ENCODE measurements at places on chromosomes 3 and 15.

DNA sequence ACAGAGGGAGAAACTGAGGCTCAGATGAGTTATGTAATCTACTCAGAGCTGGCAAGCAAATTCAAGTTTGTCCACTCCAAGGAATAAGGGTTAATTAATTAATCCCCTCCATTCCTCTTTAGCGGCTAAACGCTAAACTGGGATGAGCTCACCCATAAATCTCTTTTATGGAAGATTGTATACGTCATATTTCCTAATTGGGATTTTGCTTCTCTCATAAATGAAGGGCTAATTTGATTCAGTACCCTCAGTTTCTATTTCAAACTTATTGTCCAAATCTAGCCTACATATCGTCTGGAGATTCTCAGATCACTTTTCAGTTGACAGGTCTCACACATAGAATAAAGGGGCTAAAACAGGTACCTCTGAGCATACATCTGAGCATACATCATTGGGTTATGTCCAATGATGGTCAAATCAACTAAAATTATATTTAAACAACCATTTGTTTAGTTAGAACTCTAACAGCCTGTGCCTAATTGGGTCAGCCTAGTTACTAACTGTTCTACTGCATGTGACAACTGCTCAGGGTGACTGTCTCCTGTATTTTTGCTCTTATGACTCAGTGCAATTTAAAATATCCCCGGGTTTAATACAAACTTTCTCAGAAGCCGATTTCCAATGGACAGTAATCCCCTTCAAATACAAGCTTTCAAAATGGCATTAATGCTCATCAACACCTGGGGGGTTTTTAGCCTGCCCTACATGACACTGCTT lies 57.6 kb upstream of the PLXND1 start:
- no peak for DNase-seq

DNA sequence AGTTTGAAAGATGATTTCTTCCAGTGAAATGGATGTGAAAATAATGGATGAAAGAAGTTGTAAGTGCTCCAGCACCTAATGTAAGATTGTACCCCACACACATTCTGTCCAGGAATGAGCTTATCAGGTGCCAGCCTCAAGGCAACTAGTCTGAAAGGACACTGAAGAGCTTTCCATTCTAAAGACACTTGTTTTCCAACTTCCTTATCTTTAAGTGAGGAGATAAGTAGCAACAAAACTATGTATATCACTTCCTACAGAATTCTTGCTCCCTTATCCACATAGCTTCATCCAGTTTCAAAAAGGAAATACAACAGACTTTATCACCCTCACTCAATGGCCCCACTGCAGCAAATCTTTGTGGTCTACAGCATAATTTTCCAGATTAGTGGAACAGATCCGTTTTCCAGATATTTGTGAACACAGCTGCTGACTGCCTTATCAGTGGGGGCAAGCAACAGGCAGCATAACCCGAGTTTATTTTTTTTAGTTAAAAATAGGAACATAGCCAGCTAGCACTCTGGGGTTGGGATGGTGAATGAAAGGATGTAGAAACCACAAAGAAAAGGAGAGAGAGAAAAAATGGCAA lies 60.6 kb downstream of the CD200R1L start:
- DNase-seq, result peak; percentile 53

DNA sequence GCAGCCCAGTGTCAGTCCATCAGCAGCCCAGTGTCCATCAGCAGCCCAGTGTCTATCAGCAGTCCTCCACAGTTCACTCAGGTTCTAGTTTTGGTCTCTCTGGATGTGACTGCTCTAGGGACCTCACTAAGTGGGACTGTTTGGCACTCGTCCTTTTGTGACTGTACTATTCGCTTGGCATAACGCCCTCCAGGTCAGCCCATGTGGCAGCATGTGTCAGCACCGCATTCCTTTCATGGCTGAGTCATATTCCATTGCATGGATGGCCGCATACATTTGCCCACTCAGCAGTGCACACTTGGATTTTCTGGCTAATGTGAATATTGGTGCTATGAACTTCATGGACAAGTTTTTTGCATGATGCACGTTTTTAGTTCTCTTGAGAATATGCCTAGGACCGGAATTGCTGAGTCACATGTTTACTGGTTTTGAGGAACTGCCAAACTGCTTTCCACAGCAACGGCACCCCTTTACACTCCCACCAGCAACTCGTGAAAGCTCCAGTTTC lies 16.4 kb downstream of the CHST13 start:
- DNase-seq, result peak; percentile 90

GRCh38 chr3:156176048-156176447 lies 55.7 kb downstream of the KCNAB1 start:
- DNase-seq, result no peak

DNA sequence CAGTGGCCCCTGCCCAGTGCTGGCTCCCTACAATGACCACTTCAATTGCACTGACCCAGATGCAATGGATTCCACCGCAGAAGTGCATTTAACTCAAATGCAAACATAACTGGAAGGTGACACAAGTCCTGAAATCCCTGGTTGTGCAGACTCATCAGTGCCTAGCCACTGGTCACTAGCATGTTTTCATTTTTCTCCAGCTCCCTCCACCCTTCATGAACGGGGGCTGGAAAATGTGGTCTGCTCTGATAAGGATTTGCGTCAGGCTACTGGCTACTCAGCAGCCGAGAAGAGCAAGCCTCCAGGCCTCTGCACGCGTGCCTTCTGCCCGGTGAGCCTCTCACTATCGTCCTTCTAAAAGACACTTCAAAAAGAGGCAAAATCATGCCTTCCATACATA lies 27.4 kb upstream of the FURIN start:
- peak; percentile 34 for DNase-seq

DNA sequence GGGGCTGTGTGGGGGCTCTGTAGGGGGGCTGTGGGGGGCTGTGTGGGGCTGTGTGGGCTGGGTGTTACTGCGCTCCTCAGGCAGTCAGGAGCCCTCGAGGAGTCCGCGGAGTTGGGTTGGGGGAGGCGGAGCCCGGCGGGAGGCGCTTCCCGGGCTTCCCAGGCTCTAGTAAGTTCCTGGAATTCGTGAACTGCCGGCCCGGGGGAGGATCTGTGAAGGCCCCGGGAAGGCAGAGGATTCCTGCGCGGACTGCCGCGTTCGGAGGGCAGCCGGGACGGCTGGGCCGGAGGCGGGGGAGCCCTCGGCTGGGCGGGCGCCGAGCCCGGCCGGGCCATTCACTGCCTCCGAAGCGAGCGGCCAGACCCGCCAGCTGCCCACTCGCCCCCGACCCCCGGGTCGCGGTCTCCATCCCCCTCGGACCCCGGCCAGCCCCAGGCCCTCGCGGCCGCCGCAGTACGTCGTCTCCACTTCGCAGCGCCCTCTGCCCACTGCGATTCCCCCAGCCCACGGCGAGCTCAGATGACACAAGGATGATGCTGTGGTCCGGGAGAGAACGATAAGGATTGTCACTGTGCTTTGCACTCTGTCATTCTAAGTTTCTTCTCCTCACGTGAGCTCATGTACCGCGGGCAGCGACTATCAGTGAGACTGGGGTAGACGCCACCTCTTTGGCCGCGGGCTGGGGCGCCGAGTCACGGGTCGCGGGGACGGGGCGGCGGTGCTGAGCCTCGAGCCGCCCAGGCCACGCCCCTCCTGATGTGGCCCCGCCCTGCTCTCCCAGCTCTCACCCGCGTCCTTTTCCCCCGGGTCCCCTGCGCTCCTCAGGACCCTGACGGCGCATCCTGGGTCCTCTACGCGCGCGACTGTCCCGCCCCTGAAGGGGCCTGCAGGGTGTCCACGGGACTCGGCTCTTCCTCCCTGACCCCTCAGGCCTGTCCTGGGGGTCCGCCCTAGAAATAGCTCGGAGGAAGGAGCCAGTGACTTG lies 65.3 kb downstream of the KLF13 start:
- DNase-seq, result peak; percentile 75

- DNase-seq, result peak; percentile 49
These were observed 2.9 kb downstream of the SEMA3F start for GRCh38 chr3:50157827-50158529.

GRCh38 chr3:97940034-97940433 lies 32.2 kb downstream of the RIOX2 start:
- no peak for DNase-seq

DNA sequence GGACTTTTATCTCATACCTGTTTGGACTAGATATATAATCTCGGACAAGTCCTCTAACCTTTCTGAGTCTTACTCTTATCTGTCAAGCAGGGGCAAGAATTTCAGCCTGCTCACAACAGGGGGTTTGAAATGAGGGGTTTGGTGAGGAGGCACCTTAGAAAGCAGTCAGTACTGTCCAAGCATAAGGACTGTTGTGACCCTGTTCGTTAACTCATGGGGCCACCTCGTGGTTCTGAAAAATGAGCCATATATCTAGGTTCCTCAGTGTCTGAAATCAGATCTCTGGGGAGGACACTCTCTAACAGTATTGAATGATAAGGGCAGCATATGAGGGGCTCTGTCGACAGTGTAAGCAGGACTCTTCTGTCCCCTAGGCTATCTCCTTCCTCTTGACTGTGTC lies 7.2 kb upstream of the TIMP4 start:
- no peak for DNase-seq

DNA sequence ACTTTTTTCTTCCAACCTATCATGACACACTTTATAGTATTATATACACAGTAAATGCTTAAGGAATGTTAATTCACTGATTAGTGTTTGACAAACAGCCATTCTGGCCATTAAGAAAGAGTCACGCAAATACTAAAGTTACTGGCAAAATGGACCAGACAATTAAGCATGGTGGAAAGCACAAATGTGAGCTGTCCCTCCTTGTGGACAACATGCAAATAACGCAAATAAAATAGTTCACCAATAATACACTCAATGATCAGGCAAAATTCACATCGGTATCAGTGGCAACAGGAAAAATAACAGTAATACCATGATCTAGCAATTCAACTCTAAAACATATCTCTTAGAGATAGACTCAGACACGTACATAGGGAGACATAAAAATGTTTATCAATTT lies 71.7 kb downstream of the NEDD4 start:
- no peak for DNase-seq

DNA sequence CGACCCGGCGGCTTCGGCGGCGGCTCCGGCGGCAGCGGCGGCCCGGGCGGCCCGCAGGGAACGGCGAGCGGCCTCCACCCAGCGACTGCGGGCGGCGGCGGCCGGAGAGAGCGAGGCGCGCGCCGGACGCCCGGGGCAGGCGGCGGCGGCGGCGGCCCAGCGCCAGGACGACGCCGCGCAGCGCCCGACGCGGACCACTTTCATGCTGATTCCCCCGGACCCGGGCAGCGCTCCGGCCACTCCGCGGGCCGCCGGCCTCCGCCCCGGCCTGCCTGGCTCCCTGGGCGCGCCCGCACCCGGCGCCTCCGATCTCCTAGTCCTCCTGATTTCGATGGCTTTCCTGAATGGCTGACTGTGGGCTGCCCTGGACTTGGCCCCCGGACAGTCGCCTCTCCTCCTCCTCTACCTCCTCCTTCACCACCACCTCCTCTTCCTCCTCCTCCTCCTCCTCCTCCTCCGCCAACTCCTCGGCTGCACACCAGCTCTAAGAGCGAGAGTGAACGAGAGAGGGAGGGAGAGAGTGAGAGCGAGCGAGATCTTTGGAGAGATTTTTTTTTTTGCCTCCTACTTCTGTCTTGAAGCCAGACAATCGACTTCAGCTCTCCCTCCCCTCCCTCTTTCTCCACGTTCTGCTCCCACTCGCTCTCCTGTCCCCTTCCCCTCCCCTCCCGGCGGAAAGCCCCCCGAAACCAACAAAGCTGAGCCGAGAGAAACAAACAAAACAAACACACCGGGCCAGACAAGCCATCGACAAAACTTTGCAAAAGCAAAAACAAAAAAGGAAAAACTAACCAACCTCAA lies 844 bp downstream of the NR2F2 start:
- DNase-seq, result peak; percentile 54

DNA sequence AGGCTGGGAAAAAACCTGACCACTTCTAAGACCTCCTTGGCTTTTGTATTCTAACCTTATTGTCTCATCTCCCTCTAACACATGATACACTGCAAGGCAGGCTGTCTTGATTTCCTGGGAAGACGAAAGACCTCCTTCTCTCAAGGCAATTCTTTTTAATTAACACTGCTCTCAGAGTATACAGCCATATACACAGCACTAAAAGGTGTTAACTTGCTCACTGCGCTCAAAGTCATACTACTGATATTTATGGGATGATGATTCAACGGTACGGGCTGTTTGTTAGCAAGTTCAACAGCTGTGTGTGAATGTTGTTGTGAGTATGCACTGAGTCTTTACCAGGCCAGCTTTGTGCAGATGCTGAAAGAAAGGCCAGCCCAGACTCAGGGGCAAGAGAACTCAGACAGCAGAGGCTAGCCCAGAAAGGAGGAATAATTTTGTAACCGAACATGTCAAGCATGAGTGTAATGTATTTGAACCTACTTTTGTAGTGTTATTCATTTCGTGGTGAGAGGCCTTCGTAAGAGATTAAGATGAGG lies 229.9 kb downstream of the IL5RA start:
- no peak for DNase-seq

DNA sequence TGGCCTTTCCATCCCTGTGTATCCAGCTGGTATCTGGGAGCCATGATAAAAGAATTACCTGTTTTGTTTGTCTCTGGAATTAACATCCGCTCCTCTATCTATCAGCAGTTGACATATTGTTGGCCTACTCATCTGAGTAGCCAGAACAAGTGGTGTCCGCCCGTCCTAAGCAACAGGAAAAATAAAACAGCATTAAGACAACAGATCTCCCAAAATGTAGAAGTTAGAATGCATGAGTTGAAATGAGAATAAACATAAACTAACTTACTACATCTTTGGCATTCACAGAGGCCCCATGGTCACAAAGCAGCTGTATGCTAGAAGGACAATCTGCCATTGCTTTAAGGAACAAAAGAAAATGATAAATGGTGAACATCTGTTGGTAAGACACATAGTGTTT lies 75.9 kb downstream of the UACA start:
- DNase-seq, result no peak

DNA sequence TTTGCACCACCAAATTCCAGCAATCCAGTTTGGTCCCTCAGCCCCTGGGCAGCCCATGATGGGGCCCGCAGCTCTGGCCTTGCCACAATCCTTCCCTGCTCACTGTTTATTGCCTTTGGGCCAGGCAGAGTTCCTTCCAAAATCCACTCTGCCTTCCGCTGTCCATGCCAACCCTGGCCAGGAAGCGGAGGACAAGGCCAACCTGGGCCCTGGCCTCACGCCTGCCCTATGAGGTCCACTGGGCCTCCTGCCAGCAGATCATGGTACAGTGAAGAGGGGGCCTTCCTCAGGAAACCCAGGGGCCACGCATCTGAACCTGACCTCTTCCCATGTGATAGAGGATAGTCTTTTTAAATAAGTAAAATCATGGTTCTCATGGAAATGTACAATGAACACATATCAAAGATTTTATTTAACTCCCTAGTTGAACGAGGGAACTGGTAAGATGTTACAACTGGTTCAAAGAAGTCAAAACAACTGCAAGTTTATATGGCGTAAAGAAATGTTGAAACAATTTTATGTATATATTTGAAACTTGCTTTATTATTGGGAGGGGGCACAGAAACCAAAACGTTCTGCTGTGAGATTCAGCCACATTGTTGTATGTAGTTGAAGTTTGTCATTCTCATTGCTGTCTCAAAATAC lies 95.8 kb upstream of the TNFAIP8L3 start:
- no peak for DNase-seq

DNA sequence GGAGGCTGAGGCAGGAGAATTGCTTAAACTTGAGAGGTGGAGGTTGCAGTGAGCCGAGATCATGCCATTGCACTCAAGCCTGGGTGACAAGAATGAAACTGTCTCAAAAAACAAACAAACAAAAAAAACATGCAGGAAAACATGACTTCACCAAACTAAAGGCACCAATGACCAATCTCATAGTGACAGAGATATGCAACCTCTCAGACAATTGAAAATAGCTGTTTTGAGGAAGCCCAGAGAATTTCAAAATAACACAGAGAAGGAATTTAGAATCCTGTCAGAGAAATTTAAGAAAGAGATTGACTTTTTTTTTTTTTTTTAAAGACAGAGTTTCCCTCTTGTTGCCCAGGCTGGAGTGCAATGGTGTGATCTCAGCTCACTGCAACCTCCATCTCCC lies 26.1 kb downstream of the NCBP2 start:
- no peak for DNase-seq

Data from fibroblast of lung (primary cell).